ENCODE measurements at places on chromosomes 12 and 14.
A peak's percentile ranks its signal among the peaks of the same experiment; 100 is the strongest.

- no peak for DNase-seq
Observed at GRCh38 chr14:87615822-87616679, 376.9 kb downstream of the GALC start.

DNA sequence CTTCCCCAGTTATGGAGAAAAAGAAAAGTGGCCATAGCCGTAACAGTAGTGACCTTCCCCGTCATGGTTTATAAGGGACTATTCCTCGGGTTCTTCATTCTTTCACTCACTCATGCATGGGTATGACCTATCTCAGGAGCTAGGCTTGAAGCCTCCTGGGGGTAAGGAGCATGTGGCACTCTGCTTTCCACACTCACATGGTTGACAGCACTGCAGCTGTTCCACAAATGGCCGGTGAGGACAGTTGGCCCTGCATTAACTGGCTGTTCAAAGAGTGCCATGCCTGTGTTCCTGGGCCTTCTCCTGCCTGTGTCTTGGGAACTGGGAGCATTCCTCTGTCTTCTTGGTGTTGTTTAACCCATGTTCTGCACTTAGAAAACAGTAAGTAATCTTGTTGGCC lies 66.2 kb upstream of the PNMA1 start:
- no peak for DNase-seq

GRCh38 chr14:88505621-88506020 lies 49.2 kb downstream of the PTPN21 start:
- no peak for DNase-seq

GRCh38 chr14:58426670-58427280 lies 556 bp downstream of the TIMM9 start:
- peak; percentile 11 for DNase-seq

- no peak for DNase-seq
Observed at GRCh38 chr12:15580431-15580830, 208.8 kb downstream of the EPS8 start.

DNA sequence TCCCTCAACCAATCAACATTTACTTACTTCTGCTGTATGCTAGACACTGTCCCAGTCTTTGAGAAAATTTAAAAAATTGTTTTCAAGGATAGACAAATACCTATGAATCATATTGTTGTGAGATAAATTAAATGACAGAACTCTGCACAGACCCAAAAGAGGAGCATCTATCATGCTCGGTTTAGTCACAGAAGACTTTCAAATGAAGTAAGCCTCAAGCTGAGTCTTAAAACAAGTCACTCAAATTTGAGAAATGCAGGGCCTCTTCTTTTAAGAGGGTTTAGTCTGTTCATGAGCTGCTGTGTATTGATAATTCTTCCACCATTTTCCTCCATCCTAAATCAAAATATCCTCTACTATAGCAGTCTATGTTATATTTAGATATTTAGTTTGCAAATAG lies 24.4 kb upstream of the COCH start:
- no peak for DNase-seq

DNA sequence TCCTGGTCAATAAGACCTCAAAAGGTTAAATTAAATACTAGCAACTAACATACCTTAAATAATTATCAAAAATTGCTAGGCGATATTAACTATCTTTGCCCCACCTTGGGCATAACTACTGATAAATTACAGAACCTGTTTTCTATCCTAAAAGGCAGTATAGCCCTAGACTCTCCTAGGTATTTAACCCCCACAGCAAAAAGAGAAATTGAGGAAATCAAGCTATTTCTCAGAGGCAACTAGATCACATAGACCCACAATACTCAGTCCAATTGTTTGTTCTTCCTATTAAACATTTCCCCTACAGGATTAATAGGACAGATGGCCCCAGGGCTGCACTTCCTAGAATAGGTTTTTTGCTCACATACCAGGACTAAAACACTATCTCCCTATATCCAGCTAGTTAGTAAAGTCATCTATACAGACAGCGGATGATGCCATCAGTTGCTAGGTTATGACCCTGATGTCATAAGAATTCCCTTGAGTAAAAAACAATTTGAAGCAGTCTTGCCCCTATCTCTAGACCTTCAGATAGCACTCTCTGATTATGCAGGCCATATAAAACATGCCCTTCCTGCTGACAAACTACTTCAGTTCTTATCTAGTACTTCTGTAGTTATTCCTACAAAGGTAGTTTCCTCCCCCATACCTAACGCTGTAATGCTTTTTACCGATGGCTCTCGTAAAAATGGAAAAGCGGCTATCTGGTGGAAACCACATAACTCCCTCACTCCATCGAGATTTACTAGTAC lies 118.4 kb downstream of the PPHLN1 start:
- no peak for DNase-seq

DNA sequence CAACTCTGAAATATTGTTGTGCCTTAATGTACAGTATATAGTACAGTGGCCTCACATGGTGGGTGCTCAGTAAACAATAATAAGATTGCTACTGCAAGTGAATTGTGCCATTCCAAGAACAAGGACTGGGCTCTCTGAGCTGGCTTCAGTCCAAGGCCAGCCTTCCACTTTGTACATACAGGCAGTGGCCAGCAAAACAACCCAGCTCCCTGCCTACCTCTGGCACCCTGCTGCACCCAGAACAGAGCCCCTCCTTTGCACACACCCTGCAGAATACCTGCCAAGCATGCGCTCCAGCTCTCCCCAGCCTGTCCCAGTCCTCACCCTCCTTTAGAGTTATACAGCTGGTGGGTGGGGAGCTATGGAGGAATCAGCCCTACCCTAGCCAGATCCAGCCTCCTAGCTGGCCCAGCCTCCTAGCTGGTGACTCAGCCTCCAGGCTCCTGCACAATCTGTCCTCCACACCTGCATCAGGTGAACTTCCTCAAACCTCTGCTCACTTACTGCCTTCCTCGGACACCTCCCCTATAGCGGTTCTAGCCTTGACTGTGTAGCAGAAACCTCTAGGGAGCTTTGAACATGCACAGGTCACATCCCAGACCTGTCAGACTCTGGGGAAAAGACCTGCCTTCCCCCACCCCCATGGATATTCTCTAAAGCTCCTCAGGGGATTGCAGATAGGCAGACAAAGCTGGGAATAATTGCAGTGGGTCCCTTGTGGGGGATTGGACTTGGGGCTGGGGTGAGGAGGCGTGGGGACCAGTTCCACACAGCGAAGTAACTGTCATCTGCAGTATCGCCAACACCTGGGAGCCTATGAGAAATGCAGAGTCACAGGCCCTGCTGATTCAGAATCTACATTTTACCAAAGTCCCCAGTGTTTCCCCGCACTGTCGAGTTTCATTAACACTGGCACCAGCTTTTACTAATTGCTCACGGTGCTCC lies 17.9 kb downstream of the ZDHHC22 start:
- DNase-seq: no peak

DNA sequence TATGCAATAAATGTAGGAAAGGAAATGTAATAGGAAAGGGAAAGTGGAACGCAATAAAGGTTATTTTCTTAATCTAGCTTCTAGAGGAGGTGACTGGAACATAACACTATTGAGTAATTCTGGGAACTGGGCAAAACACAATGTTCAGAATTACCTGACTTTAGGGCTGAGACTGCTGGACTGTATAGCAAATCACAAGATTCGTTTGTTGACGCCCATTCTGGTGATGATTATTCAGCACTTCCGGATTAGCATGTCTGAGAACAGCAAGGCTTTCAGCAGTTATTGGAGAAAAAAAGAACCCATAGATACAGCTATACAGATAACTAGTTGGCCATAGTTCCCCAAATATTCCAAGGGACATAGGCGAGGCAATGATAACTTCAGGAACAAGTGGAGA lies 2.3 kb upstream of the KLRD1 start:
- no peak for DNase-seq

DNA sequence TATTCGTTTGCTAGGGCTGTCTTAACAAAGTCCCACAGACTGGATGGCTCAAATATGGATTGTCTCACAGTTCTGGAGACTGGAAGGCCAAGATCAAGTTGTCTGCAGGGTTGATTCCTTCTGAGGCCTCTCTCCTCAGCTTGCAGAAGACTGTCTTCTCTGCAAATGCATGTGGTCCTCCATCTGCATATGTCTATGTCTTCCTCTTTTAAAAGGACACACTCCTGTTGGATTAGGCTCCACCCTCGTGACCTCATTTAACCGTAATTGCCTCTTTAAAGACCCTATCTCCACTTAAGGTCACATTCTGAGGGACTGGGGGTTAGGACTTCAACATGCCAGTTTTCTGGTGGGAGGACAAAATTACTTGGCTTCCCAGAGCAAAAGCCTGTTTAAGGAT lies 123.3 kb downstream of the SLC38A6 start:
- DNase-seq: no peak

DNA sequence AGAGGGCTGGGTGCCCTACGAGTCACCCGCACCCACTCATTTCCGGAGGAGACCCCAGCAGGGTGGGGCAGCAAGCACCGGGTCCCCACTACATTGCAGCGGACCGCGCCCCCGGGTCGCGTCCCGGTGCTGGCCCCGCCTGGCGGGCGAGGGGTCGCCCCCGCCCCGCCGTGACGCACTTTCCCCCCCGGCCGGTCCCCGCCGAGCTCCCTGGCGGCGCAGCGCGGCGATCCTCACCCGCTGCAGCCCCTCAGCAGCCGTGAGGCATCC lies 106.1 kb downstream of the PRICKLE1 start:
- DNase-seq: no peak

- no peak for DNase-seq
Observed at GRCh38 chr12:123227581-123228258, 5.2 kb downstream of the MPHOSPH9 start.

- DNase-seq: no peak
Observed at GRCh38 chr12:43858991-43859390, 23.1 kb downstream of the TMEM117 start.

DNA sequence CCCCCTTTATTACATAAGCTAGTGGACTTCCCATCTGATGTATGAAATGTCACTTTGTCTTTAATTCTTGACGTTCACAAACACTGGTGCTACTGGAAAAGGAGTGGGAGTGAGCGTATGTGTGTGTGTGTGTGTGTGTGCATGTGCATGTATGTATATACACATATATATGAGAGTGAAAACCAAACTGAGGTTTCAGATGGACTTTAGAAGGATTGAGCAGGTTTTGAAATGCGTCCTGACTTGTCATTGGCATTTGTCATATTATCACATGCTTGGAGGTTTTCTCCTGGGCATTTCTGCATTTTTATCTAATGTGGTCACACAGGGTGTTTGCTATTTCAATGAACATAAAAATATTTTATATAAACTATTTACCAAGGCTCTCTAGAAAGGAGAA lies 1085.9 kb downstream of the BCL11B start:
- DNase-seq: no peak

GRCh38 chr14:90547250-90547649 lies 150.4 kb downstream of the CALM1 start:
- DNase-seq: no peak

DNA sequence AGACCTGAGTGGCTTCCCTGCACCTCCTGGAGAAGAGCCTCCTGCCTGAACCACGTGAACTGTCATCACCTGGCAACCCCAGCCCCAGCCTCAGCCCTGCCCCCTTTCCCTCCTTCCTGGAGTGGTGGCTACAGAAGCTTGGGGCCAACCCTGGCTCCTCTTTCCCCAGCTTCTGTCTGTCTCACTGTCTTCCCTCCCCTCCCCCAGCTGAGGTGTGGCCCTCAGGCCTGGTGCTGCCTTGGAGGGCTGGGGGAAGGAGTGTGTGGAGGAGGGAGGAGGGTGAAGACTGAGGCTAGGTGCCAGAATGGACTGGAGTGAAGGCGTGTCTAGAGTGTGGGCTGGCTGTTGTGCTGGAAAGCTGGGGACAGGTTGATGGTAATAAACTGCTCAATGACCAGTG lies 9.7 kb downstream of the NFATC4 start:
- DNase-seq: no peak

DNA sequence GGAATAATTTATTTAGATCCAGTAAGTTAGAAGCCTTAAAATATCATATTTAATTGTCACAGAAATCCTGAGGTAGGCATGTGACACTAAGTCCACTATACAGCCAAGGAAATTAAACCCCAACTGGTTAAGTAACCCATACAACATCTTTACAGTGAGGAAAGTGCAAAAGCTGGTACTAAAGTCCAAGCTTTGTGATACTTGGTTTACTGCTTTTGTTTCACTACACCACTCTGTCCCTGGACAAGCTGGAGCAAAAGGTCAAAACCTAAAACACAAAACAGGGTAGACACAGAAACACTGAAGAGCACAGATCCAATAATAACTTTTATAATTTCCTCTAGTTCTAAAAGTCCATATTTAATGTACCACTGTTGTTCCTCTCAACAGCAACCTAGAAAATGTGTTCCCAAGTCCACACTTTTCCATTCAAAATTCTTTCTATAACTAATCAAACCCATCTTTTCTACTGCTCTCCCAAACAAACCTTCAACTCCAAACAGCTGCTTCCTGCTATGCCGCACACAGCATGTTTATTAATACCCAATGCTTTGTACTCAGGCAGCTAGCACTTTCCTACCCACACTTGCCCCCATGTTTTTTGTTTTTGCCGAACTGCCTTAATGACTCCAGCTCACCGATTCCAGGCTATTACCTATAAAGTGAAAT lies 90.9 kb downstream of the MED13L start:
- no peak for DNase-seq

GRCh38 chr14:57375156-57375555 lies 15.2 kb upstream of the NAA30 start:
- DNase-seq: no peak

- no peak for DNase-seq
Observed at GRCh38 chr12:110932046-110932445, 11.7 kb upstream of the MYL2 start.

- no peak for DNase-seq
Observed at GRCh38 chr12:18549598-18549997, 188.2 kb downstream of the PLCZ1 start.

- no peak for DNase-seq
Observed at GRCh38 chr12:100718187-100718586, 76.4 kb upstream of the ANO4 start.

- DNase-seq: no peak
Observed at GRCh38 chr12:133264173-133264572, 28.5 kb upstream of the ANHX start.

- no peak for DNase-seq
Observed at GRCh38 chr12:32437095-32437515, 37.7 kb downstream of the FGD4 start.

DNA sequence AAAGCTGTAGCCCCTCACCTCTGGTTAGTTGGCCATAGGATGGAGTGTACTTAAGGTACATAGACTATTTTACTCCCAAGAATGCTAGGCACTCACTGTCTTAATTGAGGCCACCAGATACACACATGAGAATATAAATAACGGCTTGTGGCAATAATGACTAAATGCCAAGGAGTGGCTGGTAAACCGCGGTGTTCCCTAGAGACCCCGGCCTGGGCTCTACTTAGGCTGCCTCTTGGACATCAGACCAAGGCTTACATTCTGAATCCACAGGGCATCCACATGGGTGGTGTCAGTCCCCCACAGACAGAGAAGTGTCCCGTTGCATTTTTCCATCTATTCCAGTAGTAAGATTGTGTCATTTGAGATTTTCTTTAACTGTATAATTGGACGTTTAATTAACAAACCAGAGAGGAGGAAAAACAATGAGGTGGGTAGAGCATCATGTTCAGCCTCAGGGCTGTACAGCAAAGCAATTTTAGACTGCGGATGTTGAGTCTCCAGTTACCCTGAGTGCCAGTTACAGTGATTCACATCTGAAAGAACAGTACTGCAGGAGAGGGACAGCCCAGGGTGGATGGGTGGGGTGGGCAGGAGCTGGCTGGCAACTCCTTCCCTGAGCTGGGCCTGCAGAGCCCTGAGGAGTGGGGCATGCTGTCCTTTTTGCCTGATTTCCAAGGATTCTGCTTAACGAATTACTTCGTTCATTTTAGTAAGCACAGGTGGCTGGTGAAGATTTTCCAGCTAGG lies 20.5 kb downstream of the CKB start:
- no peak for DNase-seq

All from activated T-helper 1 cell treated with anti-CD3 and anti-CD28 coated beads, Interleukin-2, amount 50 U/mL, for 16 hours (primary cell).